ENCODE measurements at places on chromosomes 7 and 10.

GRCh38 chr7:20219446-20220292, 2.5 kb upstream of the MACC1 start:
- no peak for DNase-seq

DNA sequence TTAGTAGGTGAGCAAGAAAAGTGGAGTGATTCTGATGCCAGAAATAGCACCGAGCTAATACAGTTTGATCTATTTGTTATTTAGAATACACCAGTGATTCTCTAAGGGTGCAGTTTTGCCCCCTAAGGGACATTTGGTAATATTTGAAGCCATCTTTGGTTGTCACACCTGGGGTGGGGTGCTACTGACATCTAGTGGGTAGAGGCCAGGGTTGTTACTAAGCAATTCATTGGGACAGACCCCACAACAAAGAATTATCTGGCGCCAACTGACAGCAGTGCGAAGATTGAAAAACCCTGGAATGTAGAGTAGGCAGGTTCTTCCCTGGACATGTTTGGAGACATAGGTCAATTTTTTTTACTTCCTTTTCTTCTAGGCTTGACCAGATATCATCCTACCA, 14.6 kb downstream of the PALS2 start:
- no peak for DNase-seq

GRCh38 chr7:18770822-18771221, 275.3 kb downstream of the HDAC9 start:
- no peak for DNase-seq

GRCh38 chr10:24351961-24352360, 143.0 kb downstream of the KIAA1217 start:
- no peak for DNase-seq

DNA sequence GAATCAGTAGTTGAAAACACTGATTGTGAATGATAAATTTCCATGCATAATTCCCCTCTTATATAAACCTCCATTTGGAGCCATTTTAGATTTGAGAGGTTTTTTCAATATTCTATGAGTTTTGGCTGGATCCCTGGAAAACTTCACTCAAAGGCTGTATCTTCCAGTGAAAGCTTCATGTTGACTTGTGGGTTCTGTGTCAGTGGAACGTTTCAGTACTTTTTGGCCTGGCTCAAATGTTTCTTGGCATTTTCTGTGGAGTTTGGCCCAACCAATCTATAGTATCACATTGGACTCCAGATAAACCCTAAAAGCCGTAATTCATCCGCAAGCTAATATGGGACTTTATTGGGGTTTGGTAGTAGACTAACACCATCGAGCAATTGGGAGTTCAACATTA, 172.6 kb upstream of the PRPS1L1 start:
- DNase-seq, result no peak

DNA sequence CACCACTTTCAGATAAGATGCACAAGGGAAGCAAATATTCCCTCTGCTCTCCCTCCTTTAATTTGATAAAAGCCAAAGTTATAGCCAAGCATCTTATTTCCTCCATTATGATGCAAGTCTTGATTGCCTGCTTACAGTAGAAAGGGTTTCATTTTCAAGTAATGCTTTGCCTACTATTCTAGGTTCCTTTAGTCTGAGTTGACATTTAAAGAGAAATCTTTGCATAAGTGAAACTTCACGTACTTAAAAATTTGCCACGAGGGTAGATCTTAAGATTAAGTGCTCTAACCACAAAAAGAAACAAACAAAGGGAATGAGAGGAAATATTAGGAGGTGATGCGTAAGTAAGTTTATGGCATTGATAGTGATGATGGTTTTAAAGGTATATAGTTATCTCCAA, 78.1 kb upstream of the VWDE start:
- no peak for DNase-seq

DNA sequence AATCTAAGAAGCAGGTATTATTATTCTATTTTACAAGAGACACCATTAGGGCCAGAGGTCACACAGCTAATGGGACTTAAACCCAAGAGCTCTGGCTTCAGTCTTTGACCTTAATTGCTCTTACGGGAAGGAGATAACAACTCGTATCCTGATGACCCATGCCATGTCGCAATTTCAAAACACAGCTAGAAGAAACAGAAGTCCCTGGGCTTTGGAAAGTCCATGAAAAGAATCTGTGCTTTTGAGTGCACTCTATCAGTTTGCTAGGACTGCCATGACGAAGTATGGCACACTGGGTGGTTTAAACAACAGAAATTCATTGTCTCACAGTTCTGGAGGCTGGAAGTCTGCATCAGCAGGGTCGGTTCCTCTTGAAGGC, 247.8 kb upstream of the AOAH start:
- no peak for DNase-seq

DNA sequence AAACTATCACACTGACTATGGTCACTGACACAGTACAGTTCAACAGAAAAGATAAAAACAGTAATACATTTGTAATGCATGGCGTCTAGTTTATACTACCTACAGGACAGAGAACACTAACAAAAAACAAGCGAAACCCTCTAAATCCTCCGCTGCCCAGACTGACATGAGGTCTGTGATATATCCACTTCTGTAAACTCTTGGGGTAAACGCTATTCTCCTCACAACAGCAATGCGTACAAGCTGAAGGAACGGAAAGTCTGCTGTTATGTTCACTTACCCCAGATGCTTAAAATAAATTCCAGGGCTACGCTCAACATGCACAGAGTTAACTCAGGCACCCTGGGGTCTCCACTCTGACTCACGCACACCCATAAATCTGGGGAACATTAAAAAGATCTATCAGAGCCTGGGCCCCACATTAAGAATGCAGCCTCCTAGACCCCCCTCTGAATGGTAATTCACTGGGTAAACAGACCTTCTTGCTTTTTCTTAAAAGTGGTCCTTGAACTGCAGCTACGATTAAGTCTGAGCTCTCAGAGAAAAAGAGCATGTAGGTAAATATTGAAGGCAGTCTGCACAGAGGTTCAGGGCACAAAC, 105.6 kb downstream of the CTBP2 start:
- DNase-seq, result no peak

GRCh38 chr7:131013716-131014115, 279.7 kb upstream of the KLF14 start:
- no peak for DNase-seq

- no peak for DNase-seq
These were observed 25.7 kb upstream of the FBXW4 start for GRCh38 chr10:101720606-101721230.

- DNase-seq, result no peak
These were observed 43.5 kb upstream of the LSM8 start for GRCh38 chr7:118140468-118140867.

DNA sequence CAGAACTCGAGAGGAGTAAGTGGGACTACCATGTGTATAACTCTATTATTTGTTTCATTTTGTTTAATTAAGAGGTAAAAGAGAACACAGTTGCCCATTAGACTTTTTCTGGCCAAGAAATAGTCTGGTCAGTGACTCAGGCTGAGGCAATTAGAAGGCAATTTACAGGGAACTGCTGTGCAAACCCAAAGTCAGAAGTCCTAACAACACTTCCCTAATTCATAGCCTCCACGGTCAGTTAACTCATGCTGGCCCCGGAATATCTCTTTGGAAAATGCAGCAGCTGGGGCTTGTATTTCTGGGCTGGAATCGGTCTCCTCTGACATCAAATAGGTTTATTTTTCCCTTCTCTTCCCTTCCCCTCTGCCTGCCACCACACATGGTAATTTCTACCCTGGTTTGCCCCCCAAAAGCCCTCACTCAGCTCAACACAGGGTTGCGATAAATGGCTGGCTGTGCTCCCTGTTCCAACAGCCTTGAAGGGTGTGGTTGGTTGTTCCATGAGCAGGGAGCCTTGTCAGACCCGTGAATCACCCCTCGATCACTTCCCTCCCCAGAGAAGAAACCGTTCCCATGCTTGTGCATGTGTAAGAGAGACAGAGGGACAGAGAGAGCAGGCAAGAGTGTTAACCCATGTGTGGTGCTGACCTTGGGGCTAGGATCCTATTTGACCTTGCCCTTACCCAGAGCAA, 5.3 kb downstream of the SH3PXD2A start:
- no peak for DNase-seq

GRCh38 chr10:102064868-102065560, at the start of gene HPS6:
TSS of gene HPS6 (plus strand) at chr10:102065349. CDS start at chr10:102065475, 126 bp downstream.
- DNase-seq, result peak; percentile 79

DNA sequence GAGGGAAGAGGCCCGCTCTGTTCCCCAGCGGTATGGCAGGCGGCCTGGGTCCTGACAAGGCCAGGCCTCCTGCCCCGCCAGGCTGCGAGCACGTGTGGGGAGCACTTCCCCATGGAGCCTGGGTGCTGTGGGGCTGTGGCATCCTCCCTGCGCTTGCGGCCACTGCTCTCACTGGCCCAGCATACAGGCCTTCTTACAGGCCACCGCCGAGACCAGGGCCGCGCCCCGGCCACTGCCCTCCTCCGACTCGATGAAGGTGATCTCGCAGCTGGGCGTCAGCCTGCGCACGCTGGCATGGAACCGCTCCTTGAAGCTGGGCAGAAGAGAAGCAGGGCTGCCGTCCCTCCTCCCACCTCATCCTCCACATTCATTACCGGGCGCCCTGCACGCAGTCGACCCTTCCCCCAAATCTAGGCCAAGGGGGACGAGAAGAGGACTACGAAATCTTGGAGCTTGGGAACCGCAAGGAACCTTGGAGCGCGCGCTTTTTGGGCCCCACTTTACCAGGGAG, 3.9 kb upstream of the MYL7 start:
- no peak for DNase-seq

- DNase-seq, result no peak
These were observed 9.4 kb downstream of the NXPH1 start for GRCh38 chr7:8442814-8443304.

DNA sequence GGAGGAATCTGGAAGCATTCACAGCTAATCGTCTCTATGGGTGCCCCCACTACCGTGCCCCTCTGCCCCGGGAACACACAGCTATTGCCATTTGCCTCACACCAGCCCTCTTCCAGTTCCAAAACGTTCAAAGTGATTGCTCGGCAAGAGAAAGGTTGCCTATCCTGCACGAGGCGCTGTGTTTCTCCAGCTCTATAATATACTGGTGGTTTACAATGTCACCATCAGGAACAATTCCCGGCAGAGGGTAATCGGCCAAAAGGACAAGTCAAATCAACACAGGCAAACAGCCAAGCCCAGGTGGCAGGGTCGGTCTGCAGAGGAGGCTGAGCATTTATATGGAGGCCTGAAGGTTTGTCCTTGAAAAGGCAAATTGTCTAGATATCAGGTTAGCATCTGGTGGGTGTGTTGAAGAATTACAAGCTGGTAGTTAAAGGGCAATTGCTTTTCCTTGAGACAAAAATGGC, 29.2 kb upstream of the TNS3 start:
- DNase-seq, result no peak

GRCh38 chr7:45712057-45712689, 138.0 kb downstream of the ADCY1 start:
- no peak for DNase-seq

DNA sequence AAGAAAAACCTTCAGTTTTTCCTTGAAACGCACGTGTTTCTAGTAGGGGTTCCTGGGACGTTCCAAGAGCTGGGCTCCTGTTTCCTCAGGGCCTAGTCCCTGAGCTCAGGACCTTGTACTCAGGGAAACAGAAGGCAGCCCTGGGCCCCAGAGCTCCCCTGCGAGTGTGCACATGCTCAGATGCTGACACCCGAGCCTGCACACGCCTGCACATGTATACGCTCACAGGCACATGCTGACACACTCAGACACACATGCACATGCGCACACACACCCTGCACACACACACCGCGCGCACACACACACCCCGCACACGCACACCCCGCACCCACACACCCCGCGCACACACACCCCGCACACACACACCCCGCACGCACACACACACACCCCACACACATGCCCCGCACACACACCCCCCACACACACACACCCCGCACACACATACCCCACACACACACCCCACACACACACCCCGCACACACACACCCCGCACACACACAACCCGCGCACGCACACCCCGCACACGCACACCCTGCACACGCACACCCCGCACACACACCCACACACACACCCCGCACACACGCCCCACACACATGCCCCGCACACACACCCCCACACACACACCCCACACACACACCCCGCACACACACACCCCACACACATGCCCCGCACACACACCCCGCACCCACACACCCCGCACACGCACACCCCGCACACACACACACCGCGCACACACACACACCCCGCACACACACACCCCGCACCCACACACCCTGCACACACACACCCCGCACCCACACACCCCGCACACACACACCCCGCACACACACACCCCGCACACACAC, 52.2 kb downstream of the CALML3 start:
- no peak for DNase-seq

GRCh38 chr7:16514271-16514670, 12.4 kb upstream of the LRRC72 start:
- DNase-seq, result no peak

DNA sequence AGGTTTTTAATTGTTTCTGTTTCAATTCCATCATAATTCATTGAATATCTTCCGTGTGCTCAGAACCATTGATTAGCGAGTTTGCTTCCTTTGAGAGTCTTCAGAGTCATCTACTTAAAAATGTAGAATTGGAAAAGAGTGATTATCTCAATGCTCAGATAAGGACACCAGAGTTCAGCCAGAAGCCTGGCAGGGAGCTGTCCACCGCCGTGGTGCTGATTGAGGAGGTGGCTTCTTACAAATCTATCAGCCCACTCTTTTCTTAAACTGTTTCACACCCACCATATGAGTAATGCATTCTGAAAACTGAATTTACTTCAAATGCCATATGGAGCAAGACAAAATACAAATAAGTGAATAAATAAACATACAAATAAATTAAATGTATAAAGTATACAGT, 79.3 kb downstream of the INSYN2A start:
- DNase-seq, result no peak

DNA sequence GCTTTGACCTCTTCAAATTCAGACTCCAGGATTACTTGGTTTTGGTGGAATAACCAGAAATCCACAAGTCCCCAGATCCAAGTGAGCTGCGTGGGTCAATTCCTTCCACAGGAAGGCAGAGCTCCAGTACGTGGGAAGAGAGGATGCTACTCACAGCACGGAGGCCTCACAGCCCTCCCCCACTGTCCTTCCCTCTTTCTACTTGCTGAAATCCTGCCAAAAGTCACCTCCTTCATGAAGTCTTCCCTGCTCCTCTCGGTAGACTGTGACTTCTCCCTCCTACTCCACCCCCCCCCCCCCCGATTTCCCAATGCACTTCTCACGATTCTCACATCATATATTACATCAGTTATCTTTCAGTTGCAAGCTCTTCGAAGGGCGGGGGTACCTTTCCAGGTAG, 12.3 kb downstream of the CAMK2G start:
- DNase-seq, result no peak

DNA sequence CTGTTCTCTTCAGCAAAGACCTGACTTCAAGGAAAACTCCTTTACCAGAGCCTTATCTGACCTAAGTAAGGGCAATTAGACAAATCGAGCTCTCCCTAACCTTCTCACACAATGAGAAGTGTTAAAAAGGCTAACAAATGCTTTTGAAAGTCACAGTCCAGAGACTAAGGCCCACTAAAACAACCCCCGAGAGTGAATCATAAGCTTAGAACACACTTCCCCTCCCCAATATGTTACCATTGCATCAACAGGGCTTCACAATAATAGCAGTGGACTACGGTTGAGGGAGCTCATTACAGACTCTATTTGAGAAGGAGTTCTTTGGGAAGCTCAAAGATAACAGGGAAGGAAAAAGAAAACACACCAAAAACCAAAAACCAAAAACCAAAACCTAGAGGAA, 28.6 kb upstream of the ZEB1 start:
- DNase-seq, result no peak
